ENCODE measurements at places on chromosomes 2 and 18. TPM values are rescaled to one million over a fixed set of nuclear protein-coding genes. Genes with fewer than 3 reads are reported as not detected.

ZNF142 gene
- polyA plus RNA-seq = 12.6 TPM

GREB1 gene
- 4.0 TPM for polyA plus RNA-seq

MATN3 gene
- polyA plus RNA-seq = 0.19 TPM

CRYGC gene
- polyA plus RNA-seq = not detected

DNAH7 gene
- polyA plus RNA-seq = 0.61 TPM

GRCh38 chr18:43393174-43393573 is 115.9 kb upstream of the SYT4 start:
- peak; percentile 21 for DNase-seq

All from heart left ventricle (tissue), 16 donors.